ENCODE measurements at places on chromosomes 6 and 20.

- DNase-seq = no peak
These were observed 8.1 kb downstream of the NPBWR2 start for GRCh38 chr20:64099086-64099786.

DNA sequence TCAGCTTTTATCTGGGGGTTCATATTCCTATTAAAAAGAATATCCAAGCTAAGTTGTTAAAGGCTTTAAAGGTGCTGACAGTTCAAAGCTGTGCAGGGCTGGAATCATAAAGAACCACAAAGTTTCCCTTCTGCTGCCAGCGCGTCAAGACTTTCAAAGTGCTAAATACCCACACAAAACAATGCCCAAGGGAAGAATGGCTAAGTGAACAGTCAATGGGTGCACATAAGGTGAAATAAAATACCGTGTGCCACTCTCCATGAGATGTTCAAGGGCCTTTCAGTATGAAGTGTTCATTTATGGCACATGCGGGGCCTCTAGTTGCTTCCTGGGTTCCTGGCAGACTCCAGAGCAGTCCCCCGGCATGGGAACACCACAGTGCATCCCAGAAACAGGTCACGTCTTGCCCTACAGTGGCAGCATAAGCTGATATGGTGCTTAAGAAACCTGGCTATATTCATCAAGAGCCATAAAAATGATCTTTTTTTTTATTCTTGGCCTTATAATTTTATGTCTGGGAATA lies 14.1 kb downstream of the TXNDC5 start:
- DNase-seq = no peak

GRCh38 chr6:12271997-12272396 lies 18.2 kb upstream of the EDN1 start:
- no peak for DNase-seq

DNA sequence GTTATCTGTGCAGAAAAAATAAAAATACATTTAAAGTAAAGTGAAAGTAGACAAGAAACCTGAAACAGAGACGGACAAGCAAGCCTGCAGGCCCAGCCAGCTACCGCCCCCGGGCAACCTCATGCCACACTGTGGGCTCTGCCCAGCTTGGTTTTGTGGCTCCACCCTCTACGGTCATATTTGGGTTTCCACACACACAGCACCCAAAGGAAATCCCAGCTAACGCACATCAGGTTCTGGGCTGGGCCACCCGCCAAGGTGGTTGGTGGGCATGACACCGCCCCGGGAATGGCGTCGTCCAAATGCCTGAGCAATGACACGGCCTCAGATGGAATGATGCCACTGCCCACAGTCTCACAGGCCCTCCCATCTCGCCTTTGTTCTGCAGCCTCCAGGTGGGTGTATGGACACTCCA lies 22.9 kb downstream of the FAM110A start:
- peak; percentile 87 for DNase-seq

GRCh38 chr6:358432-358831 lies 33.1 kb upstream of the IRF4 start:
- DNase-seq = no peak

DNA sequence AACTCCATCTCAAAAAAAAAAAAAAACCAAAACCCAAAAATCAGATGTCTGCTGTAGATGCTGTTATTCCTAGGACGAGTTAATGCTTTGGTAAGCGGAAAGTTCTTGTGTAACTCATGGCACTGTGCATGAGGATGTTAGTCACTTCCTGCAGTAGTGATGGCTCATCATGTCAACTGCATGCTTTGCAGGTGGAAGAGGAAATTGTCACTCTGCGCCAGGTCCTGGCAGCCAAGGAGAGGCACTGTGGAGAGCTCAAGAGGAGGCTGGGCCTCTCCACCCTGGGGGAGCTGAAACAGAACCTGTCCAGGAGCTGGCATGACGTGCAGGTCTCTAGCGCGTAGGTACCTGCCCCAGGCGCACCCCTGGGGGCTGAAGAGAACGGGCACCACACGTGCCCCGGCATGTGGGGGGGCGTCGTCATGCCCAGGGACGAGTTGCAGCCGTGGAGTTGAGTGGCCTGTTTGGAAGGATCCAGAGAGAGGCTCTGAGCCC lies 8.5 kb downstream of the TPD52L2 start:
- DNase-seq = no peak

DNA sequence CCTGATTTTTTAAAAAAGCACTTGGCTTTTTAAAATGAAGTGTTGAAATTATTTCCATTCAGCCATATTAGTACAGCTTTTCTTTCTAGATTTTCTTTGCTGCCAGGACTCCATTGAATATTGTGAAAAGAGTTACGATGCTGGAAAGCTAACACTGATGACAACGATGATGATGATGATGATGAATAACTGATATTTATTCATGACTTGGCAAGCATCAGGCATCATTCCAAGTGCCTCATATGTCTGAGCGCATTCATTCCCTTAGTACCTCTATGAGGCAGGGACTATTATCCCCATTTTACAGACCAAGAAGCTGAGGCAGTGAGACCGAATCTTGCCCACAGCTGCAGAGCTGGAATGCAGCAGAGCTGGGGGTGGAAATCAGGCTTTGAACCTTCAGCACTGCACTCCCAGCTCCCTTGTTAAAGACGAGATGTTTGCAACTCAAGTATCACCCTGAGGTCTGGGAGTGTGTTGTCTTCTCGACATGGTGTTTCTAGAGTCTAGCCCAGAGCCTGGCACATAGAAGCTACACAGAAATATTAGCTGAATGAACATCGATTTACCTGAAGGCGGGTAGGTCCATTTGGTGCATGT lies 85.5 kb upstream of the FRMD1 start:
- DNase-seq = no peak

Measured in breast epithelium (tissue), 4 donors.